H1 (cell line): ENCODE measurements at places on chromosomes 2 and 18.

GRCh38 chr2:168233726-168234406, 13.5 kb downstream of the STK39 start:
- no peak for DNase-seq
- no peaks in the 10 kb centered on the region for H3K36me3 ChIP-seq
- H3K27me3 ChIP-seq = no peaks in the 10 kb centered on the region
- no peaks in the 10 kb centered on the region for H3K4me1 ChIP-seq

DNA sequence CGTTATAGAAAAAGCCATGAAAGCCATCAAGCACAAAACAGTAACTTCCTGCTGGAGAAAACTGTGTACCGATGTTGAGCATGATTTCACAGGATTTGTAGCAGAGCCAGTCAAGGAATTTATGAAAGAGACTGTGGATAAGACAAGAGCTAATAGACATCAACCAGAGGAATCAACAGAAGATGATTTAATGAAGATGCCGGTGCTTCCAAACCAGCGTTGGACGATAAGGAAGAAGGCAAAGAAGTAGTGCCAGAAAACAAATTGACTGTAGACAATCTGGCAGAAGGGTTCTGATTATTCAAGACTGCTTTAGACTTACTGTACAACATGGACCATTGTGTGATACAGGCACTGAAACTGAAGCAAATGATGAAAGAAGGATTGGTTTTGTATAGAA, 49.5 kb upstream of the GAREM2 start:
- H3K27me3 ChIP-seq = no peaks in the 10 kb centered on the region
- no peak overlapping the region for H3K4me3 ChIP-seq
- DNase-seq = no peak
- no peaks in the 10 kb centered on the region; the same call in 1 of the 2 replicates for H3K36me3 ChIP-seq
- H3K27ac ChIP-seq = no peak overlapping the region
- no peaks in the 10 kb centered on the region for H3K4me1 ChIP-seq

- H3K27ac ChIP-seq = no peak overlapping the region
- H3K4me1 ChIP-seq = peaks cover 9% of the 10 kb centered on the region
- H3K36me3 ChIP-seq = no peaks in the 10 kb centered on the region
- no peak for DNase-seq
- H3K27me3 ChIP-seq = no peaks in the 10 kb centered on the region
Measured at GRCh38 chr2:80059447-80059846, 245.1 kb downstream of the LRRTM1 start.

DNA sequence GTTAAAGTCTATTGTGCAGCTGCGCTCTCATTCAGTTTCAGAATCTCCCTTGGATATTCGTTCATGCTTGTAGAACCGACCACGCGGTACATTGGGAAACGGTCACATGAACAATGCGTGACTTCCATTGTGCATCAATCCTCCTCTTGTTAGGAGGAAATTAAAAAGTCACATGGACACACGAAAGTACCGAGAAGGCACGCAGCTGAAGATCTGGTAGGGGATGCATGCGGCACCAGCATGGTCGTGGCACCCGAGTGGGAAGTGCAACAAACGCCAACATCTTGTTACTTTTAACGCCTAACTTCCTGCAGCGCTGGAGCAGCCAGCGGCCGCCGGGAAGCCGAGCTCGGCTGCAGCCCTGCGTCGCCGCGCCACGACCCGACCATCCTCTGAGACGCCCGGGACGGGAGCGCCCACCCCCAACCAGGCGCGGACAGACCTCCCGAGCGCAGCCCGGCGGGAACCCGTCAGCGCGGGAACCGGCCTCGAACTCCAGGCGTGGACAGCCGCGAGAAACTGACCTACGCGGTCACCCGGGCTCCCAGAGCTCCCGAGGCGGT, 412 bp downstream of the OSBPL1A start:
- no peaks in the 10 kb centered on the region for H3K36me3 ChIP-seq
- DNase-seq = no peak

- no peak for DNase-seq
- no peak overlapping the region for H3K4me3 ChIP-seq
- H3K4me1 ChIP-seq = no peaks in the 10 kb centered on the region
- H3K27me3 ChIP-seq = no peaks in the 10 kb centered on the region
- H3K27ac ChIP-seq = no peak overlapping the region
Measured at GRCh38 chr18:11074889-11075288, 74.5 kb downstream of the PIEZO2 start.

DNA sequence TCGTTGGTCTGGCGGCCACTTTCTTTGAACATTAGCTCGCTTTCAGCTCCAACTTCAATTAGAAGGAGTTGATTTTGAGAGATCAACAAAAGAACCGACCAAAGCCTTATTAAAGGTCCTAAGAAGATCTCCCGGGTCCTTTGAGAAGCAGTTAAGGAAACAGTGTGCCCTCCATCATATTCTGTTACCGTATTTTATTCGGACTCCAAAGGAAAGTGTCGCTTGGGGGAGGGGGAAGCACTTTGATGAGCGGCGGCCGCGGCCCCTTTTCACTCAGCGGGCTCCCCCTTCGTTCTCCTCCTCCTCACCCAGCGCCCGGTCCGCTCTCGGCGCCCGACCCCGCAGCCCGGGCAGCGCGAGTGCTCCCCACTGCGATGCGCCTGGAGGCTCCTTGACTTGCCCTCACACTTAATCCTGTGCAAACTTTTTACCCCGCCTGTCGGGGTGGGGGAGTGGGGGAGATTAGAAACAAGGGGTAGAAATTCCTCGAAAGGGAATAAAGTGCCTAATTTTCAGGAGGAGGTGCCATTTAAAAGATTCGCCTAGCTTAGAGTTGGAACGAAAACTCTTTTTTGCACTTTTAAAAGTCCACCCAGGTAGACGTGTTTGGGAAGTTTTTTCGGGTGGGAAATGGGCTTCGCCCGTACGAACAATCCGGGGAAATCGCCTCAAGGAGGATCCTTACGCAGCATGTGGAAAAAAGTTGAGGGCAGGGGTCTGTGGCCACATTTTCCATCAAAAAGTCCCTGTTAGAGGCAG, 1.2 kb upstream of the OTX1 start:
- peaks cover 50% of the 10 kb centered on the region for H3K4me1 ChIP-seq
- DNase-seq = peak; percentile 76
- no peaks in the 10 kb centered on the region for H3K36me3 ChIP-seq
- no peak overlapping the region for H3K27ac ChIP-seq
- peak overlapping the region; percentile 80; the same call in 1 of the 2 replicates for H3K4me3 ChIP-seq
- peaks cover 86% of the 10 kb centered on the region for H3K27me3 ChIP-seq

- H3K4me3 ChIP-seq = no peak overlapping the region
- no peak overlapping the region for H3K27ac ChIP-seq
- H3K36me3 ChIP-seq = no peaks in the 10 kb centered on the region
- peaks cover 6% of the 10 kb centered on the region for H3K4me1 ChIP-seq
Measured at GRCh38 chr2:129768036-129768386, 211.5 kb upstream of the RAB6C start.

DNA sequence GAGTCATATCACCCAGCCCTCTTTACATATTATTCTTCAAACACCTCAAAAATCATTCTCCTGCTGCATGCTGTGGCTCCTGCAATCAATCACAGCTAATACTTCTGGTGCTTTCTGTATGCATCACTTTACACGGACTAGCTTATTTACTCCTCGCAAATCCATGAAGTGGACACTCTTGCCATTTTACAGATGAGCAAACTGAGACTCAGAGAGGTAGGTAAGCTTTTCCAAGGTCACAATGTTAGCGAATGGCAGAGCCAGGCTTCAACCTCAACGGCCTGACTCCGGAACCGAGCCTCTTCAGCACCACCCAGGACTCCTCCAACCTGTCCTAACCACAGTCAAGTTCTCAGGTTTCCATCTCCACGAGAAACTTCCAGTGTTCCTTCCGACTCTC, 36.8 kb downstream of the TCF4 start:
- H3K27me3 ChIP-seq = no peaks in the 10 kb centered on the region
- no peaks in the 10 kb centered on the region for H3K4me1 ChIP-seq
- DNase-seq = no peak
- H3K4me3 ChIP-seq = no peak overlapping the region

DNA sequence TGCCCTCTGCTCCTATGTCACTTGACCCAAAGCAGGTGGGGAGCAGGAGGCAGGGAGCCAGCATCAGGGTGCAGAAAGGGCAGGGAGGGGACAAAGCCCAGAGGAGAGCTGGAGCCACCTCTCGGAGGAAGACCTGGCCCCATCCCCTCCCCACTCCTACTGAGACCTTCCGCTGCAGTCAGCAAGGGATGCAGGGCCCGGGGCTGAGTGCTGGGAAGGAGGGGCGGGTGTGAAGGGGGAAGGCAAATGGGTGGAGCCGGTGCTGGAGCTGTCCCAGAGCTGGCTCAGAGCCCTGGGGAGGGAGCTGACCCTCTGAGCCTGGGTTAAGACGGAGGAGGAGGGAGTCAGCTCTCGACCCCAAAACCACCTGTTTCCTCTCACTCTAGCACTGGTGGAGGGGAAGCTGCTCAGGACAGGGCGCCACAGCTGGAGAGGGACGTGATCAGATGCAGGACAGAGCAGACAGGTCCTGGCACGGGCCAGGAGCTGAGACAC, 33.8 kb downstream of the HS1BP3 start:
- no peak overlapping the region for H3K27ac ChIP-seq
- H3K4me1 ChIP-seq = peaks cover 20% of the 10 kb centered on the region
- no peaks in the 10 kb centered on the region; the same call in 1 of the 2 replicates for H3K27me3 ChIP-seq

DNA sequence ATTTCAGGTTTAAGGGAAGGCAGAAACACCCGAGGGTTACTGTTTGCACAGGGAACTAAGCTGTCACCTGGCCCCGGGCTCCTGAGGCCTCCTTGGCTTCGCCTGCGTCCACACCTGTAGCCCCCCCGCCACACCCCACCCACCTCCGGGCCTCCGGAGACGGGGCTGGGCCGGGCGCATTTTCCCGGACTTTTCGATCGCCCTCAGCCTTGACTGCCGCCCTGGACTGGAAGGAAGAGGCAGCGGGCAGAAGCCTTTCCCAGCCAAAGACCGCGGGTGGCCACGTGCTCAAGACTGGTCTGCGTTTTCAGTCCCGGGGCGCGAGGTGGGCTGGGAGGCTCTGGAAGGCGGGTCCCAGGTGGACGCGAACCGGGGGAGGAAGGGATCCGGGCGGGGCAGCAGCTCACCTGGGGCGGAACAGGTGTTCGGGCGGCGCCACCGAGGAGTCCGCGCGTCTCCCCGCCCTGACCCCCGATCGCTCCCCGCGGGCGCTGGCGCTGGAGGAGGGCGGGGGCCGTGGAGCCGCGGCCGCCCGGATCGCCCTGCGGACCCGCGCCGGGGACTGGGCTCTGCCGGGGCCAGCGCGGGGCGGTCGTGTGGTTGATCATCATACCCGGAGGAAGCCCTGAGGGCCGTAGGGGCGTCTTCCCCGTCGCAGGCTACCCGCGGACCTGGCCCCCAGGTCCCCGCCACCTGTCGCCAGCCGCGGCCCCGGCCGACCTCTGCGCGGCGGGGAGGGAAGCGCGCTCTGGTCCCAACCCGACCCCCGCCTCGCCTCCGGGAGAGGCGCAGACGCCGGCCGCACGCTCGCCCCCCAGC, 3.2 kb downstream of the ID2 start:
- H3K36me3 ChIP-seq = no peaks in the 10 kb centered on the region; the same call in 1 of the 2 replicates
- peak overlapping the region; percentile 24 for H3K4me3 ChIP-seq
- DNase-seq = no peak
- H3K4me1 ChIP-seq = peaks cover 8% of the 10 kb centered on the region
- no peak overlapping the region for H3K27ac ChIP-seq

GRCh38 chr2:11567631-11568031, 33.8 kb downstream of the GREB1 start:
- H3K27ac ChIP-seq = no peak overlapping the region
- no peaks in the 10 kb centered on the region for H3K36me3 ChIP-seq
- no peaks in the 10 kb centered on the region for H3K27me3 ChIP-seq
- no peaks in the 10 kb centered on the region for H3K4me1 ChIP-seq
- H3K4me3 ChIP-seq = no peak overlapping the region

DNA sequence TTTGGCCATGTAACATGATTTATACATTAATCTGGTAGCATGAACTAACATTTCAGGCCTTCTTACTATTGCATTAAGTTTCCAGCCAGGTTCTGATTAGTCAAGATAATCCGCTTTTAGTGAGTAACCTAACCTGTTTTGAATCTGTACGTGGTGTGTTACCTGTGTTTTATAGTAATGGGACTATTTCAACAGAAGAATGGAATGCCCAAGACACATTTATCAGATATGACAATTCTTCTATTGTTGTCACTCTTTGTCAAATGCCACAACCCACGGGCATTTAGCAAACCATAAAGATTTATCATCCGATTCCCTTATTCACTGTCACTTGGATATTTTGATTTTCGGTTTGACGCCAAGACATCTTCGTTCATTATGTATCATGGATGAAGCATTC, 117.9 kb downstream of the ETAA1 start:
- DNase-seq = no peak
- H3K4me3 ChIP-seq = no peak overlapping the region
- H3K4me1 ChIP-seq = no peaks in the 10 kb centered on the region
- H3K27me3 ChIP-seq = no peaks in the 10 kb centered on the region
- H3K27ac ChIP-seq = no peak overlapping the region

- no peaks in the 10 kb centered on the region for H3K27me3 ChIP-seq
- no peaks in the 10 kb centered on the region for H3K36me3 ChIP-seq
- H3K4me1 ChIP-seq = no peaks in the 10 kb centered on the region
- no peak for DNase-seq
- H3K27ac ChIP-seq = no peak overlapping the region
Measured at GRCh38 chr18:28412521-28412920, 235.6 kb upstream of the CDH2 start.

- no peak overlapping the region for H3K4me3 ChIP-seq
- H3K27ac ChIP-seq = no peak overlapping the region
- DNase-seq = no peak
- H3K36me3 ChIP-seq = no peaks in the 10 kb centered on the region
Measured at GRCh38 chr2:69489793-69490192, 52.6 kb upstream of the NFU1 start.

- no peaks in the 10 kb centered on the region for H3K36me3 ChIP-seq
- no peaks in the 10 kb centered on the region for H3K4me1 ChIP-seq
- no peak for DNase-seq
- no peak overlapping the region for H3K4me3 ChIP-seq
- H3K27me3 ChIP-seq = no peaks in the 10 kb centered on the region
Measured at GRCh38 chr2:223758131-223758840, 79.1 kb downstream of the AP1S3 start.

- no peaks in the 10 kb centered on the region for H3K4me1 ChIP-seq
- H3K27ac ChIP-seq = no peak overlapping the region
- no peaks in the 10 kb centered on the region for H3K27me3 ChIP-seq
- no peak overlapping the region for H3K4me3 ChIP-seq
- no peak for DNase-seq
- H3K36me3 ChIP-seq = no peaks in the 10 kb centered on the region
Measured at GRCh38 chr2:221022554-221022953, 549.5 kb downstream of the EPHA4 start.

- H3K27me3 ChIP-seq = no peaks in the 10 kb centered on the region
- no peak overlapping the region for H3K27ac ChIP-seq
- H3K4me3 ChIP-seq = no peak overlapping the region
- H3K4me1 ChIP-seq = peaks cover 4% of the 10 kb centered on the region; the same call in 1 of the 2 replicates
Measured at GRCh38 chr2:9939587-9940485, 11.7 kb upstream of the GRHL1 start.

- peak; percentile 69 for DNase-seq
- H3K4me1 ChIP-seq = peaks cover 10% of the 10 kb centered on the region
- no peak overlapping the region for H3K4me3 ChIP-seq
- no peaks in the 10 kb centered on the region for H3K36me3 ChIP-seq
- H3K27ac ChIP-seq = no peak overlapping the region
Measured at GRCh38 chr2:129191530-129191929, 787.9 kb upstream of the RAB6C start.

GRCh38 chr2:166090908-166091307, 36.9 kb downstream of the SCN1A start:
- H3K27ac ChIP-seq = no peak overlapping the region
- H3K4me3 ChIP-seq = no peak overlapping the region
- H3K4me1 ChIP-seq = no peaks in the 10 kb centered on the region
- no peak for DNase-seq
- H3K27me3 ChIP-seq = no peaks in the 10 kb centered on the region

GRCh38 chr2:65456886-65457285, 24.5 kb upstream of the SPRED2 start:
- no peaks in the 10 kb centered on the region for H3K27me3 ChIP-seq
- no peaks in the 10 kb centered on the region for H3K36me3 ChIP-seq
- no peak overlapping the region for H3K27ac ChIP-seq
- peaks cover 2% of the 10 kb centered on the region; the same call in 1 of the 2 replicates for H3K4me1 ChIP-seq
- no peak overlapping the region for H3K4me3 ChIP-seq
